Osteocyte (in vitro differentiated cells): ENCODE measurements at places on chromosomes 16 and 17.

DNA sequence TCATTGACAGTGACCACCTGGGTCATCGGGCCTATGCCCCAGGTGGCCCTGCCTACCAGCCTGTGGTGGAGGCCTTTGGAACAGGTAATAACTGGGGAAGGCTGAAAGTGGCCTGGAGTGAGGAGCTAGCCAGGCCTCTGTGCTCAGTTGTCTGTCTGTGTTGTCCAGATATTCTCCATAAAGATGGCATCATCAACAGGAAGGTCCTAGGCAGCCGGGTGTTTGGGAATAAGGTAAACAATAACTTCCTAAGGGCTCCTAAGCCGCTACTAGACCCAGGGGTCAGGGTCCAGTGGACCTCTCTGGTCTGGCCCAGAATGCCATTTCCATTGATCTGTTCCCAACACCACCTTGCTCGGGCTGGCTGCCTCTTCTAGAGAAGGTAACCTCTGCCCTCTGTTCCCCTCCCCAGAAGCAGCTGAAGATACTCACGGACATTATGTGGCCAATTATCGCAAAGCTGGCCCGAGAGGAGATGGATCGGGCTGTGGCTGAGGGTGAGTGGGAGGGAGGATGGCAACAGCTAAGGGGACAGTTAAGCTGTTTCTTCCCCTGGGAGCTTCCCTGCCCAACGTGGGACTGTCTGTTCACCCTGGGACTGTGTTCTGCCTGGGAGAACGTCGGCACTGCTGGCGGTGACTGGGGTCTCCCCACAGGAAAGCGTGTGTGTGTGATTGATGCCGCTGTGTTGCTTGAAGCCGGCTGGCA lies 1.9 kb upstream of the MLX start:
- DNase-seq: no peak

GRCh38 chr17:80084773-80085172 lies 16.6 kb upstream of the GAA start:
- DNase-seq: no peak

DNA sequence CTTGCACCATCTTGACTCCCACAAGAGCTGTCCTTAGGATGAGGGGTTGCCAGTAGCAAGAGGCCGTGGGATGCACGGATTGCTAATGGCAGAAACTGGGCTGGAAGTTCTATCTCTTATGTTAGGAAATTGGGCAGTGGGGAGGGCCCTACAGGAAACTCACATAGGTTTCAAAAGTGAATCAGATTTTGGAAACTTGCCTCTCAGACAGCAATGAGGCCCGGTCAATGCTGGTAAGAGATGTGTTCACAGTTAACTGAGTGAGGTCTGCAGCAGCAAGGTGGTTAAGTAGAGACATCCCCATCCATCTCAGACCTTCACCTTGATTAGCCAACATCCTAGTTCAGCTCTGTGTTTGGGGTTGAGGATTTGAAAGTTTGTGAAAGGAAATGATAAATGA lies 164.7 kb downstream of the ABCA8 start:
- DNase-seq: no peak

- DNase-seq: no peak
Measured at GRCh38 chr16:25189305-25189704, 27.4 kb upstream of the AQP8 start.

DNA sequence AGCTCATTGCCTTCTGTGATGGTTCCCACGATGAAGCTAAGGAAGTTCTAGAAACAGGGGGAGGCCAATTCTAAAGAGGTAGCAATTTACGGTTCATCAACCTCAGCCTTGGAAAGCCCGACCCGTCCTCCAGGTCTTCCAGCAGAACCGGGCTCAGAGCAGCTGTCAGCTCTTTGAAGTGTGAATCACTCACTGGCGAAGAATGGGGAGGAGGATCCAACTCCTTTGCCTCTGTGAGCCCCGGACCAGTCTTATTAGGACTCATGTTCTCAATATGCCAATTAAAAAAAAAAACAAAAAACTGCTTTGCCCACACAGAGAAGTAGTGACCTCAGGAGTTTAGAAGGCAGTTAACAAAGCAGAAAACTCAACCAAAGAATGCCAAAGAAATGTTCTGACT lies 31.4 kb downstream of the STX8 start:
- no peak for DNase-seq

- no peak for DNase-seq
Measured at GRCh38 chr16:70250748-70251628, 752 bp downstream of the EXOSC6 start.

DNA sequence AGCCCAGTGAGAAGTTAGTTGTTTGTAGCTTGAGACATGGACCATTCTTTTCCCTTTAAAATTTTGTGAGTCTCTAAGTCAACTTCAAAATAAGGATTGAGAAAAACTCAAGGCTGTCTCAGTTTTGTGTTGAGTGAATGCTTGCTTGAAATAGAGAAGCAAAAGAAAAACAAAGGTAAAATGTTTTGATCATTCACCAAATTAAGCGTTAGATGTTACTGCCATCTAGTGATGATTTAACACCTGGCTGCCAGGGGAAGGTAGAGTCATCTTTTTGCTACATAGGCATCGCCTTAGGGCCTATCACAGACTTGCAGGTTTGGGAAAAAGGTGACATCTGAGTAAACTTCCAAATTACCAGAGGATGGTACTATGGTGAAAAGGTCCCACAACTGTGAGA lies 74.4 kb downstream of the PCTP start:
- no peak for DNase-seq

DNA sequence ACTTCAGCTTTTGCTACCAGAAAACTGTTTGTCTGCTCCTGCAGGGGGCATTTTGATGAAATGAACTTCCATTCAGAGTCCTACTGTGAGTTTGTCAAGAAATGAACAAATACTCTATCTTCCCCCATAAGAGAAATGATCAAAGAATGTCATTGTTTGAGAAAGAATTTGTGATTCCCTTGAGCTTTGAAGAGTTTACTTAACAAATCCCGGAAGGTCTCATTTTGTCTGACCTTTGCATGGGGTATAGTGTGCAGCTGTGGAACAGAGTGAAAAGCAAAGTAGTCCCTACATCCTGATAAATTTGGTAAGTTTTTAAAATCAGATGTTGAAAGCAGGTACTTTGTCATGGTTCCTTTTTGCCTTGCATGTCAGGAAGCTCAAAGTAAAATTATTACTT lies 178.0 kb downstream of the ABCC12 start:
- no peak for DNase-seq

DNA sequence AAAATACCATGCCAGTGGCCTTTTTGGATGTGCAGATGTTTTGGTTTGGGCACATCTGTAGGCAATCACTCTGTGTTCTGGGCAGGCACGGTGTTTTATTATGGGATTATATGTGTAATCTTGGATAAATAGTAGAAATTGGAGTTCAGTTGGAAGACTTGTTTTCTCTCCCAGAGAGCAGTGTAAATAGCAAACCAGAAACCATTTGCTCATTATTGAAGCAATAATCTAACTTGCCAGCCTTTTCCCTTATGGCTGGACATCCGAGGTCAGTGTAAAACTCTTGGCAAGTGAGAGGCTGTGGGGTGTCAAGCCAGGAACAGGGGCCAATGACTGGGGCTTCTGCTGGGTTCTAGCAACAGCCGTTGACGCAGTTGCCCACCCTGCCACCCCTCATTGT lies 69.9 kb downstream of the IRX3 start:
- no peak for DNase-seq

GRCh38 chr17:61981323-61981722 lies 53.5 kb upstream of the INTS2 start:
- no peak for DNase-seq

DNA sequence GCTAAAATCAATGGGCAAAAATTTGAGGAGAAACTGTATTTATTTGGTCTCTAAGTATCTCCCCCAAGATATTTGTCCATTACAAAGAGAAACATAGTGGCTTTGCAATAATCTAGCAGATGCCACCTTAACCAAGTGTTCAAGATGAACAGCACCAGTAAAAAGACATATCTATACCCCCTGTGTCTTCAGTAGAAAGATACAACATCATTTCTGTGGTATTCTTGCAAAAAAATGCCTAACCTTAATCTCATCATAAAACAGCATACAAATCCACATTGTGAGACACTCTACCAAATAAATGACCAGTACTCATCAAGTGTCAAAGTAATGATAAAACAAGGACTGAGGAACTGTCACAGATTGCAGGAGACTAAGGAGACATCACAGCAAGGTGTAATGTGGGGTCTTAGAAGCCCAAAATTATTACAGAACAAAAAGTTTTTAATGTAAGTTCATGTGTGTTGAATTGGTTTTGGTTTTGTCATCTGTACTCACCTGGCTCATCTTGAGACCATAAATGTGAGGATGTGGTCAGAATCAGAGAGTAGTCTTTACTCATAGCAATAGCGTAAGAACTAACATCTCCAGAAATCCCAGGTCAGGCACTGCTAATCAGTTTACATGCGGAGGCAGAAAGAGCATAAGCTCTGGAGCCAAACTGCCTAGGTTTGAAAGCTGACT lies 77.2 kb downstream of the AATF start:
- no peak for DNase-seq
